Epithelial cell of proximal tubule (primary cell): ENCODE measurements at places on chromosomes 2 and 18.
A peak's percentile ranks its signal among the peaks of the same experiment; 100 is the strongest.

GRCh38 chr2:112795774-112796173, 11.5 kb upstream of the IL1A start:
- DNase-seq = no peak

DNA sequence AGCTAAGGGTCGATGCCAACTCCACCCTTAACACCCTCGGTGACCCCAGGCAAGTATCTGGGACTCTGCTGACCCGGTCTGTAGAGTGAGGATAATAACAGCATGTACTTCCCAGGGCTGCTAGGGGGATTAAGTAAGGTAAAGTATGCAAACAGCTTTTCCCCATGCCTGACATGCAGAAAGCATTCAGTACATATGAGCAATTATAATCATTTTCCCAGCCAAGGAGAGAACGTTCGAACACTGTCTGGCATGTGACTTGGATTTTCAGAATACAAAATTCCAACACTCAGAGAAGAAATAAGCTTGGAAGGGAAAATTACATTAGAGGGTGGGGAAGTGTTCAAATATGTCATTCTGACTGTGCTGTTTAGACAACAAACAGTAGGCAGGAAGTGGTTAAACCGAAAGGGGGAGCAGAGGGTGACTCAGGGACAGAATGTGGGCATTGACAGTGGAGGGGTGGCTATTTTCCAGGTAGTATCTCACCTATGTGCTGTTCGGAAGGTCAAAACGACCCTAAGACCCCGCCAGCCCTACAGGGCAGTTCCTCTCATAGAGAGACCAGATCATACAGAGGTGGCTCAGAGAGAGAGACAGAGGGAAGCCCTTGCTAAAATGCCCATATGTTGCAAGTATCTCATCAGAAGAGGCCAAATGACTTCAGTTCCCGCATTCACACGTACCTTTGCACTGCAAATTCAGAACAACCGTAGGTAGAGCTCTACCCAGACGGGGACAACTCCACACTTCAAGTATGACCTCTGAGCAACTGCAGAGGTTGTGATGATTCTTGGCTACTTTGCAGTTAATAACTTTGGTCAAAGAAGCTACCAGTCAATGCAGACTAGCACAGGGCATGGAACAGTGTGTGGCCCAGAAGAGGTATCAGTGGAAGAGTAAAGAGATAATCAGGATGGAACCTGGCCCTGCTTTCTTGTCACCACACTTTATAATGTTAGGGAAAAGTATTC, 14.8 kb downstream of the ASPRV1 start:
- DNase-seq = no peak

- peak; percentile 93 for DNase-seq
These were observed 70.0 kb downstream of the NAB1 start for GRCh38 chr2:190718652-190719526.

DNA sequence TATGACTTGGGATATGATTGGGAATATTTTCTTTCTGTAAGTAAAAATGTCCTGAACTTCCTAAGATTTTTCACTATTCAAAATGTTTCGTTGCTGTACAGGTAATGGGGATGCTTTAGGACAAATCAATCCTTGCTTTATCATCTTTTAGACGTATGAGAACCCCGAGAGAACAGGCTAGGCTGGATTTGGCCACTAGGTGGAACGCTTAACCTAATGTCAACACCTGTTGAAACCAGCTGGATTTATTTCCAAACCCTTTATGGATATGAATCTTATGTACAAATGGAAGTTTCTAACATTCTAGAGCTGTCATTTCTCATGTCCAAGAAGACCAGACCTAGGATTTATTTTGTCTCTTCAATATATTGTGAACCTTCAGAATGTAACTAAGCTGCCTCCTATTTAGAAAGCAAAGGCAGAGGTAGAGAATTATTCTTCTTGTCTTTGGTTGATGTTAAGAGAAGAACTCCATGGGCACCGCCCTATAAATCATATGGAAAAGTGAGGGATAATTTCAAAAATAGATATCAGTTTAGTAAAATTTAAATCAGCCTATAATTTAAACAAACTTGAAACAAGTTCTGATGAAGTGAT, 96.7 kb downstream of the PMAIP1 start:
- DNase-seq = peak; percentile 33

DNA sequence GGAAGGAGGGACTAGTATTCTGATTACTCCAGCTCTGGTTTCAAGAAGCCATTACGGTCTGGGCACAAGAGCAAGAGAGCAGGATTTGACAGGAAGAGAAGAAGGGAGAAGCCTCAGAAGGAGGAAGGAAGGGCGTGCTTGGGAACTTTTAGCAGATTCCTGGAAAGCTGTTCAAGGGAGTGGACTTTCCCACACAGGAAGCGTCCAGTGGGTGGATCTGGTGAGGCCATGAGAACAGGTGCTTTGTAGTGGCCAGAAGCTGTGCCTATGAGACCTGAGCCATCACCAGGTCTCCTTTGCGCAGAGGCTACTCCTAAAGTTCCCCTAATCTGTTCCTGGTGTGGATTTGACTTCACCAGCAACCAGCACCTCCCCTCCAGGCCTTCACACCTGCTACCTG, 62.3 kb downstream of the CD226 start:
- no peak for DNase-seq

- no peak for DNase-seq
These were observed 124.0 kb downstream of the SMAD7 start for GRCh38 chr18:48826806-48827205.

DNA sequence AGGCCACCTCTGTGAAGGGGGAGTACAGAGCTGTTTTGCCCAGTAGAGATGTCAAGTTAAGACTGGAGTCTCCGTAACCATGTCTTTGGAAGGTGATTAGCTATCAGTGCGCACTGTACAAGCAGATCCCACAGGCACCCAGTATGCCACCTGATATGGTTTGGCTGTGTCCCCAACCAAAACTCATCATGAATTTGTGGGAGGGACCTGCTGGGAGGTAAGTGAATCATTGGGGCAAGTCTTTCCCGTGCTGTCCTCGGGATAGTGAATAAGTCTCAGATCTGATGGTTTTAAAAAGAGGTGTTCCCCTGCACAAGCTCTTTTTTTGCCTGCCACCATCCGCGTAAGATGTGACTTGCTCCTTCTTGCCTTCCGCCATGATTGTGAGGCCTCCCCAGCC, 90.2 kb downstream of the ACTR2 start:
- no peak for DNase-seq

DNA sequence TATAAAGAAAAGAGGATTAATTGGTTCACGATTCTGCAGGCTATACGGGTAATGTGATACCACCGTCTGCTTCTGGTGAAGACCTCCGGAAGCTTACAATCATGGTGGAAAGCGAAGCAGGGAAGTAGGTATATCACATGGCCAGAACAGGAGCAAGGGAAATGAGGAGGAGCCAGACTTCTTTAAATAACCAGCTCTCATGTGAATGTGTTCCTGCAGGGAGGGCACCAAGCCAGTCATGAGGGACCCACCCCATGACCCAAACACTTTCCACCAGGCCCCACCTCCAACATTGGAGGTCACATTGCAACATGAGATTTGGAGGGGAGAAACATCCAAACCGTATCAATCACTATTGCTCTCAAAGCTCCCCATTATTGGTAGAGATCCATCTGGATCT, 61.8 kb downstream of the EFEMP1 start:
- DNase-seq = no peak

GRCh38 chr2:145206496-145207281, 686.8 kb upstream of the ZEB2 start:
- no peak for DNase-seq

DNA sequence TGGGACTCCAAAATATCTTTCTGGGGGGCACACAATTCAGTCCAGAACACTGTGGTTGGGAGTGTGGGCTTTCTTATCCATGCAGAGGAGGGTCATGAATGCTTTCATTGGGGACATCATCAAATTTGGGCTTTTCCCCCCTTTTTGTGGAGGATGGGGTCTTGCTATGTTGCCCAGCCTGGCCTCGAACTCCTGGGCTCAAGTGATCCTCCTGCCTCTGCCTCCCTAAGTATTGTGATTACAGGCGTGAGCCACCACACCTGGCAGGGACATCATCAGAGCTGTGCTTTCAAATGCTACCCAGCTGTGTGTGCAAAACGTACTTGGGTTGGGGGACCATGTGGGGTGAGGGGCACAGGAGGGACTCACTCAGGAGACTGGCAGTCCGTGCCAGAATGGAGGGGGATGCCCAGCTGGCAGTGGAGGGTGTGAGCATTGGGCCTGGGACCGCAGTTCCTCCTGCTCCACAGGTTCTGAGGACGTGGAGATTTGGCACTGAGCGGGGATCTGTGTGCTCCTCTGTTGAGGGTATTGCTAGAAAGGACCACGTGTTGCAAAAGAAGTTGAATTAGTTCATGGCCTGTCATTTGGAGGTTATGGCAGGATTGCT, 24.4 kb downstream of the EMILIN2 start:
- DNase-seq = no peak

DNA sequence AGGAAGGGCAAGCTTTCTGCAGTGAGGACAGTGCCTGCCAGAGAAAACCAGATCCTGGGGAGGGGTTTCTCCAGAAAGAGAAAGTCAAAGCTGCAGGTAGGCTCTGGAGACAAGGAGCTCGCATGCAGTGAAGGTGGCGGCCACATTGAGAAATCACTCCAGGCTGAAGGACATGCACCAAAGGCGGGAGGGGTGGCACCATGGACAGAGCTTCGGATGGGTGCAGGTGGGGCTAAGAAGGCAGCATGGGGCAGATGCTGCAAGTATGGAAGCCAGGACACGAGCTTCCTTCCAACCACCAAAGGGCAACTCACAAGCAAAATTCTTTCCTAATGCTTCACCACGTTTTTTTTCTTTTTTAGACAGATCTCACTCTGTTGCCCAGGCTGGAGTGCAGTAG, 104.4 kb upstream of the SLC35G4 start:
- DNase-seq = no peak

GRCh38 chr2:17522303-17522702, 4.1 kb upstream of the RAD51AP2 start:
- no peak for DNase-seq

DNA sequence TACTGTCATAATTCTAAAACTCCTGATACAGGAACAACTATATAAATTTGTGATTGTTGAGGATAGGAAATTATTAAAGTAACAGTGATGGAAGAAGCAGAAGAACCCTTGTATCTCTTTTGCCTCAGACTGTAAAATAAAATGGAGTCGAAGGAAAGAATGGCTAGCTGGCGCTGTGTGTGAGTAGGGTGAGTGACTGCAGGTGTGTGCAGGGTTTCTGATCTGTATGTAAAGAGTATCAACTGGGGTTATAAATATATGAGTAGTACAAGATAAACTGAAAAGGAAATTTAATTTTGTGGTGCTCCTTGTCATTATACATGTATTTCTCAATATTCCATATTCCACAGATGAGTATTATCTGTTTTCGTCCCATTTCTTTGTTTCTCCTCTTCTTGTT, 15.2 kb downstream of the POLI start:
- DNase-seq = no peak

GRCh38 chr2:133390156-133390555, 178.1 kb downstream of the NCKAP5 start:
- no peak for DNase-seq

- DNase-seq = peak; percentile 97
These were observed 138.4 kb upstream of the ALPP start for GRCh38 chr2:232239951-232240681.

GRCh38 chr18:76752400-76752799, 70.0 kb upstream of the ZNF236 start:
- no peak for DNase-seq
